ENCODE measurements at places on chromosomes 6 and 20.

DNA sequence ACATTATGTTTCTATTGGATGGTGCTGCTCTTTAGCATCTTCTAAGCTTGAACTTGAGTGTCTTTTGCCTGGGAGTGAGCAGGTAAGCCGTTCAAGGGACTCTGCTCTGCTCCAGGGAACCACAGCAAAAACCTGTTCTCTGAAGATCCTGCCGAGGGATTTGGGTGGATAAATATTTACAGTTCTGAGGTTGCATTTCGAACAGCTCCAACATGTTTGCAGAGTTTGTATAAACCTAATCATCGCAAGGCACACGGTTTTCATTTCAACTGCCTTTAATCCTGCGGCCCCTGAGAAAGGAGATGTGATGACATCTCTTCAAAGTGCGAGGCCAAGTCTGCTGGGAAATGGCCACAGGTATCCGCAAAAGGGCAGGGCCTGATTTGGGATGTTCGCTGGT, 293.4 kb downstream of the TFAP2C start:
- no peak for DNase-seq

GRCh38 chr6:134177753-134178160, 125.3 kb upstream of the SLC2A12 start:
- DNase-seq: no peak

DNA sequence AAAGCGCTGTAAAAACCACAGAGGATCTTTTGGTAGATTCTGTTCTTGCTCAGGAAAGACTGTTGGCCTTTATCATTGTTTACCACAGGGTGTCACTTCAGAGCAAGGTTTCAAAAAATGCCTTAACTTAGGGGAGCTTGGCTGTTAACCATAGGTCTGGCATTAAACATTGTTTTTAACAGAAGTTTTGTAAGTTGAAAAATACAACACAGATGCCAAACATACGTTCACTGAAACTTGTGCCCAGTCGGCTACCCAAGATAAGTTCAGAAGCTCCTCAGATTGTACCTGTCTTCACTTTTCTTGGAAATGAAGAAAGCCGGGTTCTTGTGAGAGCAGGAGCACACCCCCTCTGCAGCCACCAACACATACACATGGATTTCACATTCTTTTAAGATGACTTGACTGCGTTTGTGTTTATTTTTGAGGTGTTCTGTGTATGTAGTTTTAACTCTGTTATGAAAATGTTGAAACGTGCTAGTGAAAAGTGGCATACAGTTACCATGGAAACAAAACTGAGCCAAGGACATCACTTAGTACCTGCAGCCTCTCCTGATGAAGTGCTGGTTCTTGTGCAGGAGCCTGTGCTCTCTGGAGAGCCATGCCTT, 64.9 kb downstream of the SYCP2L start:
- DNase-seq: no peak

GRCh38 chr6:144485531-144485930, 200.4 kb downstream of the UTRN start:
- no peak for DNase-seq

GRCh38 chr6:107274288-107274687, 159.0 kb upstream of the BEND3 start:
- no peak for DNase-seq

DNA sequence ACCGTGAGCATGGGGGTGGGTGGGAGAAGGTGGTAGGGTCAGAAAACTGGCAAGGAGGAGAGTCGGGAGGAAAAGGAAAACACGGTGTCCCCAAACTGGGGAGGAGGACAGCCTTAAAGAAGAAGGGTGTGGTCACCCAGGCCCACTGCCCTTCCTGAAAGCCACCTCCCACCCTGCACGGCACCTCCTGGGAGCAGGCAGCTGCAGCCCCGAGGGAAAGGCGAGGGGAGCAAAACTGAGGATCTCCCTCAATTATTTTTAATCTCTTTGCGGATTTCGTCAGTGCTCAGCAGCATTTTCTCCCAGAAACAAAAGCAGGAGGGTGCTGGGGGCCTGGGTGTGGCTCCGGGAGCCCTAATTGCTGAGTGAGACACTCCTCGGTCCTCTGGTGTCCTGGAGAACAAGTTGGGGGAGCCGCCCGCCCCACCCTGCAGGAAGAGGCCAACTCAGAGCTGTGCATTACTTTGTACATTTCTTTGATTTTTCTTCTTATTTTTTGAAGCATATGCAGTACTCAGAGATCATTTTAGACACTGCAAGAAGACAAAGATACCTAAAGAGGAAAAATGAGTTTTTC, 56.4 kb downstream of the RIOK1 start:
- DNase-seq: no peak

DNA sequence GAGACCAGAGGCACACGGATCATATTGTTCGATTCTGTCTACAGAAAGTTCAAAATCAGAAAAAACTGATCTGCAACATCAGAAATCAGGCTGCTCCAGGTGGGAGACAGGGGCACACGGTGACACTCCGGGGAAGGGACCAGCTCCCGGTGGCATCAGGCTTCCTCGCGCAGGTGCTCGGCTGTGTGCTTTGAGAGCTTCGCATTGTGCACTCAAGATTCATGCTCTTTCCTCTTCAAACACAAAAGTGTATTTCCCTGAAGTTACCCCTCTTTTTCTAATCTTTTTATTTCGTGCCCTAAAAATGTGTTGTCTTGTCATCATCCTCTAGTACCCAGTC, 108.1 kb downstream of the DLL1 start:
- DNase-seq: no peak

DNA sequence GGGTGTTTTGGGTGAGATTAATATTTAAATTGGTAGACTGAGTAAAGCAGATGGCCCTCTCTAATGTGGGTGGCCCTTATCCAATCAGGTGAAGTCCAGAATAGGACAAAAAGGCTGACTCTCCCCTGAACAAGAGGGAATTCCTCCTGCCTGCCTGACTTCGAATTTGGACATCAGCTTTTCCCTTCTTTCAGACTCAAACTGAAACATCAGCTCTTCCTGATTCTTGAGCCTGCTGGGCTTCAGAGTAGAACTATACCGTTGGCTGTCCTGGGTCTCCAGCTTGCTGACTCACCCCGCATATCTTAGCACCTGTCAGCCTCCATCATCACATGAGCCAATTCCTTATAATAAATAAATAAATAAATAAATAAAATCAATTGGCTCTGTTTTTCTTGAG, 15.0 kb upstream of the TGM6 start:
- DNase-seq: no peak

- DNase-seq: no peak
Measured at GRCh38 chr6:157045831-157046454, 268.8 kb downstream of the ARID1B start.

DNA sequence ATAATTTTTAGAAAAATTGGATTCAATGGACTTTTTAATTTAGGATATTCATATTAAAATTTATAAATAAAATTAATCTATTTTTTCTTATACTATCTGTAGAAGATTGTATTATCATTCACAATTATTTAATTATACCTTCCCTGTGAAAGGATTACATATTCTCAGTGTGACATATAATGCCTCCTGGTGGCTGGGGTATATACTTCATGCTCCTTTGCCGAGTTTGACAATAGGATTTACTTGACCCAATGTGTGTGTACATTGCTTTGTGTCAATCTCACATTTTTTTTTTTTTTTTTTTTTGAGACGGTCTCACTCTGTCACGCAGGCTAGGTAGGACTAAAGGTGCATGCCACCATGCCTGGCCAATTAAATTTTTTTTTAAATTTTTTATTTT, 230.0 kb upstream of the CHD6 start:
- no peak for DNase-seq

DNA sequence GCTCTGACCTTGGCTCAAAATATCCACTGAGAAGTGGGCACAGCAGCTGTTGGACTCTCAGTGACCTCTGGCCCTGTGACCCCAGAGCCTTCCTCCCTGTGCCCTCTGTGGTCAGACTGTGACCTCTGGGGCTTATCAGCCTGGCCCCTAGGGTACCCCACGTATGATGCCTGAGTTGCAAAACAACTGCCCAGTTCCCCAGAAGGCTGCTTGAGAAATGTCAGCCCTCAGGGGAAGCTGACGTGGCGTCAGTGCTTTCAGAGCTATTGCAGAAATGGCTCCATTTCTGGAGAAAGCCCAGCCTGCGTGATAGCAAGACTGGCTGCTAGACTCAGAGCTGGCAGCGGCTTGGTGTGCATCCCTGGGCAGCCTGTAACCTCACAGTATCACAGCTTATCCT, 31.5 kb upstream of the TGM2 start:
- no peak for DNase-seq

DNA sequence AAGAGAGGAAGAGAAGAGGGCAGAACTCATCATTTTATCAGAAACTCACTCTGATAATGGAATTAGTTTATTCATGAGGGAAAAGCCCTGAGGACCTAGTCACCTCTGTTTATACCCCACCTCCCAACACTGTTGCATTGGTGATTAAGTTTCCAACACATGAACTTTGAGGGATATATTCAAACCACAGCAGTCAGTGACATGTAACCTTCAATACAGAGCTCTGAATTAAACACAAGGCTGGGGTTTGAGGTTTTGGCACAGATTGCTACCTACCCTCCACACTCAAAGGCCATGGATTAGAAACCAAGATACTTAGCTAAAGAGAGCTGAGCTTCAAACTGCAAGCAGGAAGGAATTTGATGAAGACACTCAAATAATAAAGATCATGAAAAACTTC, 48.5 kb upstream of the MOCS1 start:
- DNase-seq: no peak

DNA sequence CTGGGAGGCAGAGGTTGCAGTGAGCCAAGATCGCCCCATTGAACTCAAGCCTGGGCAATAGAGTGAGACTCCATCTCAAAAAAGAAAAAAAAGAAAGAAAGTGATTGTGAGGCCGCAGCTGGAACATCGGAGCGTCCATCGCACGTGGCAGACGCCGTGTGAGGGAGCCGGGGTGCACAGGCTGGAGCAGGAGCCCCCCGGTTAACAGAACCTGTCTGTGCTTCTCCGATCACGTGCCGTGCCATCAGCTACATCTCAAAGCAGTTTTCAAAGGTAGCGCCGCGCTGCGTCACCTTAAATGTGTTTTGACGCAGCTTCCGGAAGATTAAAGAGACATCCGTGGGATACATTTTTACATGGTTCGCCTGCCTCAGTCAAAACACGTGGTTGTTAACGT, 138.9 kb downstream of the TAF4 start:
- no peak for DNase-seq
